Glutamatergic neuron (in vitro differentiated cells): ENCODE measurements at places on chromosomes 4 and X.
A peak's percentile ranks its signal among the peaks of the same experiment; 100 is the strongest.

GRCh38 chrX:71378732-71379131 lies 12.6 kb downstream of the TAF1 start:
- no peak for DNase-seq

DNA sequence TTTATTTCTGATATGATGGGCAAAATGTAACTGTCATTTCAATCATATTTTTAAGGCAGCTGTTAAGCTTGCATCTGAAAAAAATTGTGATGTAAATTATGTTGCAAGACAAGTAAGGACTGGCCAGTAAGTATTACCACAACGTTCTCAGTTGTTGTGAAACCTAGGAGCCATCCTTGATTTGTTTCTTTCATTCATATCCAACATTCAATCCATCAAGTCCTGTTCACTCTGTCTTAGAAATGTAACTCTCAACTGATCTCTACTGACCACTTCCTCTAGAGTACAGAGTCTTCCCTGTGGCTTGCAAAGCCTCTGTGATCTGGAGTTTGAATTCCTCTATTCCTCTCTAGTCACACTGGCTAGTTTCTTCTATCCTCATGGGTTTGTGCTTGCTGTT lies 161.4 kb upstream of the MAD2L1 start:
- DNase-seq: no peak

DNA sequence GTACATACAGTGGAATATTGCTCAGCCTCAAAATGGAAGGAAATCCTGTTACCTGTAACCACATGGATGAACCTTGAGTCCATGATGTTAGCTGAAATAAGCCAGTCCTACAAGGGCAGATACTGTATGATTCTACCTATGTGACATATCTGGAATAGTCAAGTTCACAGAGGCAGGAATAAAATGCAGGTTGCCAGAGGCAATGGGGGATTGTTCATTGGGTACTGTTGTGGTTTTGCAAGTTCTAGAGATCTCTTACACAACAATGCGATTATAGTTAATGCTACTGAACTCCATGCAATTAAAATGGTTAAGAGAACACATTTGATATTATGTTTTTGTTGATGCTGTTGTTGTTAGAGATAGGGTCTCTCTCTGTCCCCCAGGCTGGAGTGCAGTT lies 74.6 kb downstream of the SHROOM2 start:
- no peak for DNase-seq

- no peak for DNase-seq
Measured at GRCh38 chrX:43589735-43590134, 66.4 kb upstream of the MAOA start.

- DNase-seq: no peak
Measured at GRCh38 chr4:30952526-30953219, 232.5 kb downstream of the PCDH7 start.

GRCh38 chrX:18833071-18833731 lies 125.8 kb downstream of the PPEF1 start:
- no peak for DNase-seq

GRCh38 chrX:12378706-12379105 lies 240.4 kb downstream of the FRMPD4 start:
- DNase-seq: no peak

DNA sequence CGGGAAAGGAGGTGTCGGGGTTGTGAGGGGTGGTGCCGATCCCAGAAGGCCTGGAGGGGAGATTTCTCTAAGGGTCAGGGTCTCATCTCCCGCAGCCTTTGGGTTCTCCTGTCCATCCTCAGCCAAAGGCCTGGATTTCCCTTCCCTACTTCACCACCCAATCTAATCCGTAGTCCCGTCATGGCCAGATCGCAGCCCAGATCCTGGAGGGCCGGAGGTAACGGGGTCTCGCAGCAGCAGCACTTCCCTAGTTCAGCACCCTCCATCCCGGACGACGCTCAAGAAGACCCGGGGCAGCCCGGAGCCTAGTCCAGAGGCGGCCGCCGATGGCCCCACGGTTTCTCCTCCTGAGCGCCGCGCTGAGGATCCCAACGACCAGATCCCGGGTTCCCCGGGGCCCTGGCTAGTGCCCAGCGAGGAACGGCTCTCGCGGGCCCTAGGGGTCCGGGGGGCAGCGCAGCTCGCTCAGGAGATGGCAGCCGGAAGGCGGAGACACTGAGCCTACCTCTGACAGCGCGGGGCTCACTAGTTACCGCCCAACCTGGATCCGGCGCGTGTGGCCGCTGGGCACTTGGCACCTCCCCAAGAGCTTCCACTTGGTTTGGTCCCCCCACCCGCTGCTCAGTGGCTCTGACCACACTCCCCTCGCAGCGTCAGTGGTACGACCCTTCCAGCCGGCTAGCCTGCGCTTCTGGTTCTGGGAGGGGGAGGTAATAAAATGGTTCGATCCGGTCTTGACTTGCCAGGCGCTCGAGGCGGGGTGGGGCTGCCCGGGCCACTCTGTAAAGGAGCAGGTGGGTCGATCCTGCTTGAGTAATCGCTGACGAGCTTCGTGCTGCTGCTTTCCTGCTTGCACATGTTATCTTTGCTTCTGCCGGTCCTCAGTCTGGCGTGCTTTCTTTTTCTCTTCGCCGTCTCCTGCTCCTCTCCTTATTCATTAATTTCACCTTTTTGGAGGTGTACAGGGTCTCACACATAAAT lies 3.6 kb downstream of the MAGIX start:
- DNase-seq: peak; percentile 71

GRCh38 chr4:180150818-180151217 lies 2092.4 kb upstream of the TENM3 start:
- no peak for DNase-seq

GRCh38 chr4:108350332-108350731 lies 181.6 kb upstream of the LEF1 start:
- DNase-seq: no peak

GRCh38 chr4:6873792-6874461 lies 35.7 kb upstream of the TBC1D14 start:
- peak; percentile 85 for DNase-seq

- no peak for DNase-seq
Measured at GRCh38 chr4:54089875-54090274, 10.1 kb upstream of the GSX2 start.

DNA sequence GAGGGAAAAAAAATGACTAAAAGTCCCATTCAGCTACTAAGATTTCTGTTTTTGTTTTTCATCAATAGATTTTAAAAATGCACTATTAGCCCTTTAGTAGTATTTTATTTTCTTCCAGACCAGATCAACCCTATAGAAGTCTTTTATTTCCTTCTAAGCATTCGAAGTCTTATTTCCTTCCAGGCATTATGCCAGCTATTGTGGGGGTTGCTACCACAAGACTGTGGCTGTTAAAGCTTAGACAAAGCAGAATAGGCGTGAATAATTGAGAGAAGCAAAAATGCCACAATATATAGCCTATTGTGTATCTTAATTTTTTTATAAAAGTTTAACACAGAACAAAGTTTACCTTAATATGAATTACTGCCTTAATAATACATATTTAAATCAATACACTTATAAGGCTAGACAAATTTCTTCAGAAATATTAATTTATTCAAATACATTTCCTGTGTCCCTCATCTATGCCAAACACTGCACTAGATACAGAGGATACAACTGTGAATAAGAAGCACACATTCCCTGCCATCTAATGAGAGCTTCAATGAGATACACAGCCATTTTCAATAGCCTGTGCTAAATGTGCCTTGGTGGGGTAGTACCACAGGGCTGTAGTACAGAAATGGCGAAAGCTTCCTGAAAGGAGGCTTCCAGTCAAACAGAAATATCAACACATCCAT lies 33.1 kb downstream of the SLC10A7 start:
- no peak for DNase-seq

DNA sequence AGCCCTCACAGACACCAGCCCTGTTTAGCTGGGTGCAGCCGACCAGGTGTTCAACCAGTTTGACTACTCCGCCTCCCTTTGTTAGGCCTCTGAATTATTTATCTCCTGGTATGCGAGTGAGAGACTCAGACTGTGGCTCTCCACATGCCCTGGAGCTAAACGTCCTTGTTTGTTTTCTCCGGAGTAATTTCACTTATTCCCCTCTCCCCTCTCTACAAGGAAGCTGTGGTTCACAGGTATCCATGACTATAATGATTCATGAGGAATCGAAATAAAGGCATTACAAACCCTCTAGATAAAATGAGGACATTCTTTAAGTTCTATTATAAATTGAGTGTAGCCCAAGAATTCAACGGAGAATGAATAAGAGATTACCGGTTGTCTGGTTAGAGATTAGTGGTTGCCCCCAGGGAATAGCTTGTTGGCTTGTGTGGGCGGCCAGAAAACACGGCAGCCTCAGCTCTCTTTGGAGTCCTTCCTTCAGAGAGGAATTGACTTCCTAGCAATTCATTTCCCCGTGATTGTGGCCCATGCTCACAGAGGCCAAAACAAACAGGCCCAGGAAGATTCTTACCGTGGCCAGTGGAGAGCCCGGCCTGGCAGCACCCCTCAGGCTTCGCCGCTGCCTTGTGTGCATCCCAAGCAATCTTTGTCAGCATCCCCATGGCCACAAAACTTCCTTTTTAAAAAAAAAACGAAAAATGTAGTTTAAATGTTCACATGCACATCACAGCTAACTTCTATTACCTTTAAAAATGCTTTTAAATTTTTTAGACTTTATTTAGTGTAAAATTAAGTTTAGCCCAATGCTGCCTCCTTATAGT lies 60.2 kb upstream of the CBR4 start:
- DNase-seq: no peak

DNA sequence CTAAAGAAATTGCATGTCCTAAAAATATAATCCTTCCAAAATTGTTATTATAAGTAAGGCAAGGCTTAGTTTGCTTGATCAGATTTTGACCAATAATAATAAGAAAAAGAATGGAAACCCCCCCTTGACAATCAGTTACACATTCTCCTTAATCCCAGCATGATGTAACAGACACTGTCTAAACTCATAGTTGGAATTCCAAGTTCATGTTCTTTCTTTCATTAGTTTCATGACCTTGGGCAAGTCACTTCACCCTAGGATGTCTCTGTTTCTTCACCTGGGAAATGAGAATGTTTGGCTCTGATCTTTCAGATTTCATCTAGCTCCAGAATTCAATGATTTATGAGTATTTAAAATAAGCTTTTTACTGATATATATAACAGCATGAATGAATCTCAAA lies 64.8 kb downstream of the MAML3 start:
- DNase-seq: no peak

GRCh38 chr4:95548738-95549245 lies at the start of gene UNC5C:
UNC5C (minus strand) TSS chr4:95548973.
- no peak for DNase-seq

DNA sequence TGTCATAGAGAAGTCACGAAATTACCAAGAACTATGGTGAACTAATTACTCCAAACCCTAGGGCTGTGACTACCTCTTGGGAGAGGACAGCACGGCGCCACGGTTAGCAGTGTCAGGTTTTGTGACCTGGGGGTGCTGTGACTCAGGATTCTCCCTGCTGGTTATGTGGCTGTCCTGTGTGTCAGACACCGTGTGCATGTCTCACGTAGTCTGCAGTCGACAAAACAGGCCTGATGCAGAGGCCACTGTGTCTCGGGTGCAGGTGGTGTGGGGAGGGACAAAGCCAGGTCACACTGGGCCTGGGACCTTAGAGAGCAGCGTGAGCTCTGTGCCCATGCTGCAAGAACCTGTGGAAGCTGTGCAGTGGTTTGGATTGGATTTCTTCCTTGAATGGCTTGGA lies 34.1 kb downstream of the TNIP2 start:
- DNase-seq: no peak

GRCh38 chrX:2654436-2655340 lies 36.4 kb upstream of the CD99 start:
- DNase-seq: no peak

GRCh38 chrX:133350751-133351150 lies 64.5 kb downstream of the GPC4 start:
- DNase-seq: no peak

DNA sequence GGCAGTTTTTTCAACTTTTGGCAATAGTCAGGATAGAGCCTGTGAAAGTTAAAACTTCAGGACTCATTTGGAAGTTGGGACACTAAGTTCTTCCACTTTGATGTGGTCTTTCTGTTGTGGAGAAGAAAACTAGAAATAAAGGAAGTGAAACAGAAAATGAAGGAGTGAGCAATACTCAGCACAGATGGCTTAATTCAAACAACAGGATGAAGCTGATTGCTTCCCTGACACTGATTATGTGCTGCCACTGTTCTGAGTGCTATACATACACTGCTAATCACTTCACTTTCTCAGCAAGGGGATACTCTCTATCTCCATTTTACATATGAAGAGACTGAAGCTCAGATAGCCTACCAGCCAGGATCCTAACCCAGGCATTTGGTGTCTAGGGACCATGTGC lies 235.1 kb upstream of the CPEB2 start:
- no peak for DNase-seq

DNA sequence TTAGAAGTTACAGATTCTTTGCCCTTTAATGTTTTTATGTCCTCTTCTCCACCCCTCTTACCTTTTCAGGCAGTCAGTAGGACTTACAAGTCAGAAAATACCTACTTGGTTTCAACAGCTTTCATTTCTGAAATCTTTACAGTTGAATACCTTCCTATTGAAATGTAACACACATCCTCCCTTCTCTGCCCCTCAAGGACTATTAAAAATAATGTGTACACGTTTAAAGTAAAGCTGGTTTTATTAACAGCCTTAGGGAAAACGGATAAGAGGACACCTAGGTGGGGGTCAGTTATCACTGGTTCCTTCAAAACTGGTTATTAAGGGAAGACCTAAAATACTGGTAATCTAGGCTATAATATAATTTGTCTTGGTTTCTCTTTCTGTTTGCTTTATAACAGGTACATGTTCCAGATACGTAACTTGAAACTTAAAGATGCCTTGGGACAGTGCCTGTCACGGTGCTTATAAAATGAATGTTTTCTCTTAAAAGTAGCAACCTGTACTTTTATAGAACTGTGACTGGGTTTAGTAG lies 1.8 kb downstream of the CCSER1 start:
- no peak for DNase-seq

- no peak for DNase-seq
Measured at GRCh38 chr4:78650106-78651024, 98.8 kb downstream of the ANXA3 start.

DNA sequence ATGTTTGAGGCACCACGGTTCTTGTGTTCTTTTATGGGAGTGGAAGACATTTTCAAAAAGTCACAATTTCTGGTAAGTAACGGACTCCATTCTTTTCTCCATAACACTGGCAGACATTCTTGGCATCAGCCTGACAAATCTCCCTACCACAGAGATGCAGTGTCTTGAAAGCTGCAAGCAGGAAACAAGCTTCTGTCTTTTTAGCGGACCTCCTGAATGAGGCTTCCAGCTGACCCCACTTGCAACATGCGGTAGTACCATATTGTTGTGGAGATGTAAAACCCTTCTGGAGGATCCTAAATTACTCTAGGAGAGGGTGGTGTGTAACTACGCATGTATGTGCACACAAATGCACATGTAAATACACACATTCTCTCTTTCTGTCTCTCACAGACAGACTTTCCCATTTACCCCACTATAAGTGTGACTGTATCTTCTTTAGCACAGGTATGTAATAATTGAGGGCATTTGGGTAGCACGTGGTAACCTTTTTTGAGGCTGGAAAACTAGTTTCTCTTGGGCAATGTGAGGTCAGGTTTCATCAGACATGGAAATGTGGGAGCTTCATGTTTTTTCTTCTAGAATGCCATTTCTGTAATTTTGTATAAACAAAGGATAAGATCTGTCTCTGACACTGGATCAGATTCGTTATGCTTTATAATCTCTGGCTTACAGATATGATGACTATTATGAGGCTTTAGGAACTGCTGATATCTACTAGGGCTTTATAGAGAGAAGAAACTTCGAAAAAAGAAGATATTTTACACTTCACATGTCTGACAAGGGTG lies 130.1 kb downstream of the MGST2 start:
- DNase-seq: no peak

- no peak for DNase-seq
Measured at GRCh38 chr4:71232056-71232430, 106.8 kb upstream of the SLC4A4 start.

- no peak for DNase-seq
Measured at GRCh38 chr4:81627590-81627989, 155.9 kb upstream of the RASGEF1B start.
